ENCODE measurements at places on chromosomes 11 and 22.

- H3K27ac ChIP-seq, result no peak overlapping the region
- no peaks in the 10 kb centered on the region for H3K27me3 ChIP-seq
- H3K4me1 ChIP-seq, result no peaks in the 10 kb centered on the region
- no peak for DNase-seq
- H3K36me3 ChIP-seq, result no peaks in the 10 kb centered on the region
- no peak overlapping the region for H3K4me3 ChIP-seq
Observed at GRCh38 chr11:71349627-71350026, 97.2 kb upstream of the SHANK2 start.

- peak; percentile 79 for DNase-seq
- H3K4me1 ChIP-seq, result peaks cover 43% of the 10 kb centered on the region
- H3K4me3 ChIP-seq, result no peak overlapping the region
- peaks cover 18% of the 10 kb centered on the region for H3K36me3 ChIP-seq
- H3K27ac ChIP-seq, result no peak overlapping the region
Observed at GRCh38 chr22:29689880-29690213, 30.0 kb upstream of the CABP7 start.

DNA sequence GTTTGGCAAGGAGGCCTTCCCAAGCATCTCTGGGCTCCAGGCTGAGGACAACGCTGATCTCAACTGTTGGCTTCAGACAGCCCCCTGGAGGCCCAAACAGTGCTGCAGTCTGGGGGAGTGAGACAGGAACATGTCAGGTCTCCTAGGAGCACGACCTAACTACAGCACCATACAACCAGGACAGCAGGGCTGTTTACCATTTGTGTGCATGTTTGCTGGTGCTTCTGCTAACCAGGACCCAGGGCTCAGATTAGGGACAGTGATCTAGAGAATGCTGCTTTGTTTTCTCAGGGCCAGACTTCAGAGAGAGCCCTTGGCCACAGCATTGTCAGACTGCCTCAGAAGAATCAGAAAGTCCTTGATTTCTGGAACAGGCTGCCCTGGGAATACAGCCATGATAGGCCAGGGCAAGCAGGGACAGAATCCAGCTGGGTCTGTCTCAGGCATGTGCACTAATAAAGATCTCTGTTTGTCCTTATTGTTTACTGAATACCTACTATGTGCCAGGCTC lies 126.5 kb downstream of the VPREB1 start:
- no peak overlapping the region for H3K27ac ChIP-seq
- no peaks in the 10 kb centered on the region for H3K4me1 ChIP-seq
- no peaks in the 10 kb centered on the region for H3K36me3 ChIP-seq
- DNase-seq, result no peak
- H3K4me3 ChIP-seq, result no peak overlapping the region
- H3K27me3 ChIP-seq, result no peaks in the 10 kb centered on the region

DNA sequence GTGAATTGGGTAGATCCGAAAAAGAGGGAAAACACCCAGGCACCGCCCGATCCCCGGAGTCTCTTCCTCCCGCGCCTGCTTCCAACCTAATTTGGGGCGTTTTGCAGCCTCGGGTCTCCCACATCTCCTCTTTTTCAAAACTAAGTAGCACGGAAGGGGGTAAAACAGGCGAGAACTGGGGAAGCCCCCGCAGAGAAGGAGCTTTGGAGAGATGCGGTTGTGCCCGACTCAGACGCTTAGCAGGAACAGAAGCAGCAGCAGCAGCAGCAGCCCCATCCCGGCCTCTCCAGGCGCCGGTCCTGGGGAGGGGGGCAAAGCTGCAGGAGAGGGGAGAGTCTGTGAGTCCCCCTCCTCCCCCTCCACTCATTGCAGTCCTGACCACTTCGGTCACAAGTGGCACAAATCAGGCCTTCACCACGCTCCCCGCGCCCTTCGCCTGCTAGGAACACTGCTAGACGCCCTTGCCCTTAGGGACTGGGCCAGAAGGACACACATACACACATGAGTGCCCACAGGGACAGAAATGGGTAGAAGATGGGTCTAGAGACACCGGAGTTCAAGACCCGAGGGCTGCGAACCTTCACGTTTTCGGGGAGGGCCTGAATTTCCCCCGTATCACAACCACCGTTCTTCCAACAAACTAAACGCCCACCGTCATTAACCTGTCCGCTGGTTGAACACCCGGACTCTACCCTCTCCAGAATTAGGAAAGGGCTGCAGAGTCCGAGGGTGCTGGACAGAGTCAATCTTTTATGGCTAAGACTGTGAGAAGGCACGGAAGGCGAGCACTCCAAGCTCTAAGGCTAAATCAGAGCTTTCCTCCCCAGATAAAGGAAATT lies 98.3 kb upstream of the HSD17B12 start:
- no peaks in the 10 kb centered on the region for H3K36me3 ChIP-seq
- peaks cover 67% of the 10 kb centered on the region for H3K27me3 ChIP-seq
- no peak overlapping the region for H3K4me3 ChIP-seq

DNA sequence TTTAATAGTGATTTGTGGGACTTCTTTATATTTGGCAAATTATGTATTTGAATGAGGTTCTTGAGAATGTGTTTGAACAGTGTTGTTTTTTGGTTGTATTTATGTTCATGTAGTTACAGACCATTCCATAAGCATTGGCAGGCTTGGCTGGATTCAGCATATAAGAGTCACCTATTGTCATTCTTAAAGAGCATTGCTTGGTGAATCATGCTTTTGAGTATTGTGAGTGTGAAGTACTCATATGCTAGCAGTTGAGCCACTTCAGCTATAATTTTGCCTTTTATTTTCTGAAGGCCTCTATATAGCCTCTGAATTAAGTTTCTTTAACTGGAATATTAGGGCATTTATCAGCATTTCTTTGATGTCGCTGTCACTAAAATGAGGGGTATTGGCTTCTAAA lies 110.0 kb upstream of the GAL start:
- H3K4me1 ChIP-seq, result no peaks in the 10 kb centered on the region
- peaks cover 79% of the 10 kb centered on the region for H3K36me3 ChIP-seq
- no peak overlapping the region for H3K27ac ChIP-seq
- no peak for DNase-seq
- H3K4me3 ChIP-seq, result no peak overlapping the region

DNA sequence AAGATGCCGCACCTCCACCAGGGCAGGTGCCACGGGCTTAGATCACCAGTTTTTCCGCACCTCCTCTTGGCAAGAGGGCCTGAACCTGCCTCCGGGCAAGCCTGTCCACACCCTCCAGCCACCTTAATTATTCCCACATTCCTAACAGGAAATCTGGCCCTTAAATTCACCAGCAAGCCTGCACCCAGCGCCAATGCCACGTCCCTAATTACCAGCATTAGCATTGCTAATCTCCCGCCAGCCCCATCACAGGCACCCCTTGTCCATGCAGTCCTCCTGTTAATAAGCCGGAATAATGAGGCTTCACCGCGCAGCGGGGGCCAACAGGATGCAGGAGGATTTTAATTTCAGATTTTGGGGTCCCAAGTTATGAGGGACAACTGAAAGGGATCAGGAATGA lies 69.7 kb downstream of the PHF21B start:
- DNase-seq, result no peak
- no peaks in the 10 kb centered on the region for H3K36me3 ChIP-seq
- no peaks in the 10 kb centered on the region for H3K27me3 ChIP-seq
- H3K4me3 ChIP-seq, result no peak overlapping the region
- no peaks in the 10 kb centered on the region for H3K4me1 ChIP-seq

DNA sequence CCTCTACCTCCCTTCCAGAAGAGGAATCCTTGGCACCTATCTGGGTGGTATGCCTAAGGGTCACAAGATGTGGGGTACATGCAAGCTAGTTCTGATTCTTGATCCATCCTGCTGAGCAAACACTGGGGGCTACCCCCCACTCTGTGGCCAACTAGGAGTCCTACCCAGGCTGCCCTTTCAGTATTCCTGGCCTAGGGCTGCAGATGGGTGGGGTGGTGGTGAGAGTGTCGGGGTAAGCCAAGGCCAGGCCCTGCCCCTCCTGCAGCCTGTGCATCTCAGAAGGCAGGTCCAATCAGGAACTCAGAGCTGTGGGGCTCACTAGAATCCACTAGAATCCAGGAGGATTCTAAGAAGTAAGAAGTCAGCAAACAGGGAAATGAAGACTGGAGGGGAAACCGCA lies 10.9 kb downstream of the SSH3 start:
- no peaks in the 10 kb centered on the region for H3K36me3 ChIP-seq
- no peak overlapping the region for H3K27ac ChIP-seq
- no peaks in the 10 kb centered on the region for H3K27me3 ChIP-seq
- no peak for DNase-seq
- H3K4me3 ChIP-seq, result no peak overlapping the region

DNA sequence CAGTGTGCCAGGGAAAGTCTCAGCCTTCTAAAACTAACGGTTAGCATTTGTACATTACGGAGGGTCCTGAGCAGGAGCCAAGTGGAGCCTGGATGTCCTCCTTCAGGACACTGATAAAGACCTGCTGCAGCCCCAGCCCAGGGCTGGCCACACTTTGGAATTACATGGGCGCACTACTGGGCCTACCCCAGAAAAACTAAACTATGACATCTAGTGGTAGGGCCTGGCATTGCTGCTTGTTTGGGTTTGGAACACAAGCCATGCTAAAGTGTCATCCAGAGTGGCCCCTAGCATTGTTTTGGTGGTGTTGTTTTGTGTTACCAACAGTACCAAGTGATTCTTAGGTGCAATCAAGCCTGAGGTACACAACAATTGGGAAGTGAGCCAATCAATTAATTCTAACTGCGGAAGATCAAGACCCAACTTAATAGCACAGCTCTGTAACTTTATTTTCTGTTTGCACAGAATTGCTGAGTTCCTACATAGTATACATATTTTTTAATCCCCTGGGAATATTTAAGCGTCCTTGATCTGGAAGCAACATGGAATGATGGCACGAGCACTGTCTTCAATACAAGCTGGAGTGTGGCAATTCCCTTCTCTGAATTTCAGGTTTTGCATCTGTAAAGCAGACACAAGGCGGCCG lies 340.7 kb downstream of the LARGE1 start:
- H3K36me3 ChIP-seq, result no peaks in the 10 kb centered on the region
- DNase-seq, result peak; percentile 67
- H3K4me3 ChIP-seq, result no peak overlapping the region
- no peak overlapping the region for H3K27ac ChIP-seq

DNA sequence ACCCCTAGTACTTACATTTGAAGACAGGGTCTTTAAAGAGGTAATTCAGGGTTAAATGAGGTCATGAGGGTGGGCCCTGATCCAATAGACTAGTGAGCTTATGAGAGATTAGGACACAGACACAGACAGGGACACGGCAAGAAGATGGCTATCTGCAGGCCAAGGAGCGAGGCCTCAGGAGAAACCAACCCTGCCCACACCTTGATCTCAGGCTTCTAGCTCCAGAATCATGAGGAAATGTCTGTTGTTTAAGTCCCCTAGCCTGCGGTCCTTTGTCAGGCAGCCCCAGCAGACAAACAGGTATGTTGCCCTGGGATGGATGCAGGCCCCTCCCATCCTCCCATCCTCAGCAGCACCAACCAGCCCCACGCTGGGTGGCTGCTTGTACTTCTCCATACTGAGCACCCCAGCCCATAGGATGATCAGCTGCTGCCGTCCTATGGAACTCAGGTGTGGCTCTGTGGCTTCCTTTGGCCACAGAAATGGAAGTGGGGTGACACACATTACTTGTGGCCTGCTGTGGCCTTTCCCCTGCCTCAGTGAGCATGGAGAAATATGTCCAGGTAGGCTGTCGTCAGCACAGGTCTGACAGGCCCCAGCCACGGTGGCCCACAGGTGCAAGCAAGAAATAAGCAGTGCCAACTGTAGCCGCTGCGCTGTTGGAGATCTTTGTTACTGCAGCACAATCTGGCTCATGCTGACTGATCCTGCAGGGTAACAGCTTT lies 7.9 kb downstream of the GNB1L start:
- peaks cover 20% of the 10 kb centered on the region for H3K36me3 ChIP-seq
- no peak for DNase-seq
- H3K4me1 ChIP-seq, result peaks cover 42% of the 10 kb centered on the region
- H3K27ac ChIP-seq, result no peak overlapping the region
- H3K27me3 ChIP-seq, result no peaks in the 10 kb centered on the region
- H3K4me3 ChIP-seq, result no peak overlapping the region

DNA sequence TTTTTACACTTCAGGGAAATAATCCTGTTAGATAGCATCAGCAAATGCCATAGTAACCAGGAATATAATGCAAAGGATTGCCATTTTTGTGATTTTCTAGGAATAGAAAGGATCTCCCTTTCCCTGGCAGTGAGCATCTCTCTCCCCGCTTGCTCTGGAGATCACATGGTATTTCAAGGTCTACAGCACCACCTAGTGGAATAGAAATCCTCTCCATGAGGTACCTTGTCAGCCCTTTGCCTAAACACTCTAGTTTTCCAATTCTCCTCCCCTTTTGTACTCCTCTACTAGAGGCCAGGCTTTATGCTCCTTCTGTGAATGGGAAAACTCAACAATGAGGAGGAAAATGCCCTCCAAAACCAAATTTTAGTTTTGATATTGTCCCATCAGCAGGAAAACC lies 78.4 kb downstream of the XRRA1 start:
- no peak overlapping the region for H3K27ac ChIP-seq
- H3K27me3 ChIP-seq, result no peaks in the 10 kb centered on the region
- no peaks in the 10 kb centered on the region for H3K4me1 ChIP-seq
- H3K4me3 ChIP-seq, result no peak overlapping the region
- peak; percentile 18 for DNase-seq

DNA sequence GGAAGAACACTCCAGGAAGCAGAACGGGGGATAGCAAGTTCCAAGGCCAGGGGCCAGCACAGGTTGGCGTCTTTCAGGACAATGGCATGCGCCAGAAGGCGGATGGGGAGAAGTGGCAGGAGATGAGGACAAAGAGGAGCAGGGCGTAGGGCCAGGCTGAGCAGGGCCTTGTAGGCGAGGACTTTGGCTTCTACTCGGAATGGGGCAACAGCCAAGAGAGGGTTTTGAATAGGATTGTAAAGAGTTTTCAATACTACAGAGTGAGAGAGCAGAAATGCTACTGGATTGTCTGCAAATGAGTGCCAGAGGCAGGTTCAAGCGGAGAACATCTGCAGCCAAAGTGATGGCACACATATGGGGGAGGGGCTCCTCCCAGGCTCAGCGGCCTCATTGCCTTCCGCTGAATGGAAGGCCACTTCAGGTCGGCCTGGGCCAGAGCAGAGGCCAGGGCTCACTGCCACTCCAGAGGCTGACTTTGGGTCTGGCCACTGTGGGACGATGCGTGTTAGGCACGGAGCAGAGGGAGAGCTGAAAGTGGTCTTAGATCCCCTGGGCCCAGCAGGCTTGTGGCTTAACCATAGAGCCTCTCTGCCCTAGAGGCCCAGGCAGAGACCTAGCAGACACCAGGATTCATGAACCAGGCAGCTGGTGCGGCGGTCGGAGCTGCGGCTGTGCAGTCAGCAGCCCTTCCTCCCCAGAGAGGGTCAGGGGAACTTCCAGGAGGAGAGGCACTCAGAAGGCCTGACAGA lies 118.2 kb downstream of the DSCAML1 start:
- peaks cover 6% of the 10 kb centered on the region for H3K27me3 ChIP-seq
- peaks cover 23% of the 10 kb centered on the region for H3K4me1 ChIP-seq
- DNase-seq, result peak; percentile 45
- no peaks in the 10 kb centered on the region for H3K36me3 ChIP-seq

DNA sequence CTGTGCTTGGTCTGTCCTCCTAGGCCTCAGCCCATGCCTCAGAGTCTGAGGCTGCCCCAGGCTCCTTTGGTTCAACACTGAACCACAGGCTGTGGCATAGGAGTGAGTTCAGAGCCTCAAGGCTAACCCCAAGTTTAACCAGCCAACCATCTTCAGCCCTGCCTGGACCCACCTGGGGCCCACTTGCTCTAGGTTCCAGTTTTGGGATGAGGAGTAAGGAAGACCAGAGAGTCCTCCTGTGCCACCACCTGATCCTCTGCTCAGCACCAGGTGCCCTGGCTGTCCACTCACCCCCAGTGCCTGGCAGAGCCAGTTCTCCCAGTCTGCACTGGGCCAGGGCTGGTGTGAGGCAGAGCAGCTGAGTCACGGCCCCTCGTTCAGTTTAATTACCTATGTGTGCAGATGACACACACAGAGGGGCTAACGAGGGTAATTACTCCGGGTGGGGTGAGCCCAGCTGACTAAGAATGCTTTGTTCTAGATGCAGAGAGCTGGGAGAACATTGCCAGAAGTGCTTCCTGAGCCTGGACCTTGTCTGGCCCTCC lies 12.0 kb upstream of the TMPRSS13 start:
- H3K4me3 ChIP-seq, result no peak overlapping the region
- H3K27me3 ChIP-seq, result no peaks in the 10 kb centered on the region
- H3K4me1 ChIP-seq, result no peaks in the 10 kb centered on the region
- no peak overlapping the region for H3K27ac ChIP-seq
